ENCODE measurements at places on chromosomes 12 and 14. TPM values are rescaled to one million over a fixed set of nuclear protein-coding genes. Genes with fewer than 3 reads are reported as not detected.
A peak's percentile ranks its signal among the peaks of the same experiment; 100 is the strongest.

The NKX2-1 gene
- not detected for polyA plus RNA-seq

The MSRB3 gene
- 55.5 TPM for polyA plus RNA-seq

The FAIM2 gene
- polyA plus RNA-seq: 5.3 TPM

The ANKS1B gene
- 2.2 TPM for polyA plus RNA-seq

The ACVRL1 gene
- polyA plus RNA-seq: 61.3 TPM

The RPS6KA5 gene
- polyA plus RNA-seq: 8.9 TPM

The SYNDIG1L gene
- polyA plus RNA-seq: not detected

The GPRC5D gene
- not detected for polyA plus RNA-seq

The JAG2 gene
- polyA plus RNA-seq: 30.2 TPM

The KLHL33 gene
- polyA plus RNA-seq: 0.50 TPM

The TPPP2 gene
- polyA plus RNA-seq: 0.58 TPM

DNA sequence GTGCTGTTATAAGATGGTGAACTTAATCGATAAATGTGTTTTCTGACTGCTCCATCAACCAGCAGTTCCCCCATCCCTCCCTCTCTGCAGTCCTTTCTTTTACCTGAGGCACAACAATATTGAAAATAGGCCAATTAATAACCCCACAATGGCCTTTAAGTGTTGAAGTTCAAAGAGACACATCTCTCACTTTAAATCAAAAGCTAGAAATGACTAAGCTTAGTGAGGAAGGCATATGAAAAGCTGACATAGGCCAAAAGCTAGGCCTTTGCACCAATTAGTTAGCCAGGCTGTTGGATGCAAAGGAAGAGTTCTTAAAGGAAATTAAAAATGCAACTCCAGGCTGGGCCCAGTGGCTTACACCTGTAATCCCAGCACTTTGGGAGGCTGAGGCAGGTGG lies 43.7 kb downstream of the SAV1 start:
- DNase-seq: no peak

DNA sequence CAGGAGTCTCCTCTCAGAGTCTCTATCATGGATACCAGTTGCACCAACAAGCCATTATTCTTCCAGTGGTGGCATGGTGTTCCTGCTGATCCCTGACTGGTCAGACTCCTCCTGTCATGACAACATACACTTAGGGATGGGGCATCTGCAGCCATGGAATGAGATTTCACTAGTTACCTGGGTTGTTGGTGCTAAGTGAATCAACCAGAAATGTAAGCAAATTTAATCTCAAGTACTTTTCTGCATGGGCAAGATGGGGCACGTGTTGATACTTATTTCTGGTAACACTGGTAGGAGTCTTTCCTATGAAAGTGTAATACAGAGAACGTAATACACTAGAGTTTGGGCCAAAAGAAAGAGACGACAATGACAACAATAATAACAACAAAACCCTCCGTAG lies 211.5 kb upstream of the FOXN3 start:
- DNase-seq: no peak

GRCh38 chr12:84507956-84508850 lies 404.4 kb downstream of the SLC6A15 start:
- DNase-seq: peak; percentile 58

GRCh38 chr12:131497966-131498365 lies 212.9 kb upstream of the SFSWAP start:
- no peak for DNase-seq

GRCh38 chr14:60087668-60088067 lies 4.1 kb upstream of the PCNX4 start:
- DNase-seq: no peak

GRCh38 chr14:23561873-23562821 lies 5.4 kb downstream of the AP1G2 start:
- no peak for DNase-seq

DNA sequence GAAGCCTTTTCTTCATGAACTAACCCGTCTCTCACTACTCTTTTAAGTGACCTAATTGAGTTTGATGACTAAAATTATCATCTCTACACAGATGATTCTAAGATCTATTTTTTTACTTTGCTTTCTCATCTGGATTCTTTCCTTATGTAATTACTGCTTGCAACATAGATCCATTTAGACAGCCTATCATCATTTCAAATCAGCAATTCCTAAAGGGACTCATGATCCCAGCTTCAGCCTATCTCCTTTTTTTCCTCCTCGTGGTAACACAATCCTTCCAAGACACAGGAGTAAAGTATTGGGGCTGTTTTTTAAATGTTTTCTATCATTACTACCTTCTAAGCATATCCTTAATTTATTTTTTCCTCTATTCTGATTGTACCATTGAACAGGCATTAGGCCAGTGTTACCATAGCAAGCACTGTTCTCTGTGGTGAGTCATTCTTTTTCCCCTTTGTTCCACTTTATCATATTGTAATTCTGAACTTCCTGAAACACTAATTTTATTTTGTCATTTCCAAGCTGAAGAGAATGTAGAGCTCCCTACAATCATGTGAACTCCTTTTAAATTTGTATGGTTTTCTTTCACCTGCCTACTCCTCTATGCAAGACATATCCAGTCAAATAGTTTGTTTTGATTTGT lies 190.4 kb upstream of the FAR2 start:
- peak; percentile 39 for DNase-seq

GRCh38 chr14:88210426-88210825 lies 112.6 kb downstream of the KCNK10 start:
- DNase-seq: peak; percentile 13

DNA sequence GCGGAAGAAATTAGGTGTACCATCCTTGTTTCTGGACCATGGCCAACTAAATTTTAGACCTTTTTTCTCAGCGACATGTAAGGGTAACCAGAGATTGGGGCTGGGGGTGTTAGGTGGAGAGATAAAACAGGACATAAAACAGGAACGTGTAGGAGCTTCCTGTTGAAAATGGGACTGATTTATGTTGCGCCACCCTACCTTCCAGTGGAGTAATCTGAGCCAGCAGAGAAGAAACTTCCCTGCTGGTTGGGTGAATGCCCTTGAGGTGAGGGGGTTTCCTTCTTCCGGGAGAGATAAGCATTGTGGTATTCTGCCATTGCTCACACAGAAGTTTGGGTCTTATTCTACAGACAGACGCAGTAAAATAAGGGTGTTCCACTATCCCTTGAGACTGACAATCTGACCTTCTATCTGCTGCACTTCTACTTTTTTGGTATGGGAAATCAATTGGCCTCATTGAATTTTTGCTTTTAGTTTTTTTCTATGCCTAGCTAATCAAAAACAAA lies 417.6 kb downstream of the PCNX1 start:
- DNase-seq: no peak

- DNase-seq: no peak
These were observed 186.9 kb upstream of the CAND1 start for GRCh38 chr12:67082221-67082620.

GRCh38 chr14:68786491-68787091 lies 6.3 kb downstream of the ZFP36L1 start:
- DNase-seq: no peak

DNA sequence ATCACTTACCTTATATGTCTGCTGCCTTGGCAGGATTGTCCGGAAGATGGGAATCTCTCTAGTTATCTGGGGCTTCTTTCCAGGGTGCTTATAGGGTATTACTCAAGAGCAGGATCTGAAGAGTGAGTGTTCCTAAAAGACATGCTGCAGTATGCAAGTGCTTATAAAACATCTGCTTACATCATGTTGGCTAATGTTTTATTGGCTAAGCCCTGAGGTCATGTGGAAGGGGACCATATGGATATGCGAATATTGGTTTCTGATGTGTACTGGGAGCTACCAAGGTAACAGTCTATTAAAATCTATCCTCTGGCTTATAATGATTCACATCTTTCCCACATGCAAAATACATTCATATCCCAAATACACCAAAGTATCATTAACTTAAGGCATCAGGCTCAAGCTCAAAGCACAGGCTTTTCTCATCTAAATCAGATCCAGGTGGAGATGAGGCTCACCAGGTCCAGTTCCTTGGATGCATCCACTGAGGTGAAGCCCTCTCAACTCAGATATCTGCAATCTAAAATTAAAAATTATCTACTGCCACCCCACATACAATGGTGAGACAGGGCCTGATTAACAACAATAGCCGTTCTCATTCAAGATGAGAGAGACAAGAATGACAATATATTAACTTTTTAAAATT lies 29.8 kb downstream of the LRRIQ1 start:
- DNase-seq: no peak

DNA sequence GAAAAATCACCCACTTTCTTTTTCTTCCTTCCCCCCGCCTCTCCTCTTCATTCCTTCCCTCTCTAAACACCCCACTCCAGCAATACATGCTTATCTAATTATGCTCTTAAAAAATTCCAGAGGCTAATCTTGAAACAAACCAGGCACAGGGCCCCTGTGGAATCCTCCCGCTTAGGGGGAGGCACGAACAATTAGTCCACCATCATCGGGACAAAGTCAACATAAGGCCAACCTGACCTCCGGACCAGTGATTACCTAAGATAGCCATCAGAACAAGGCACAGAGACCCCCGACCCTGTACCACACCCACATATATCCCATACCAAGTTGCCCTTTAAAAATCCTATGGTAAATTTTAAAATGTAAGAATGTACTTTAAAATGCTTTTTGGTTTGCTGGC lies 47.1 kb downstream of the KIF21A start:
- no peak for DNase-seq

DNA sequence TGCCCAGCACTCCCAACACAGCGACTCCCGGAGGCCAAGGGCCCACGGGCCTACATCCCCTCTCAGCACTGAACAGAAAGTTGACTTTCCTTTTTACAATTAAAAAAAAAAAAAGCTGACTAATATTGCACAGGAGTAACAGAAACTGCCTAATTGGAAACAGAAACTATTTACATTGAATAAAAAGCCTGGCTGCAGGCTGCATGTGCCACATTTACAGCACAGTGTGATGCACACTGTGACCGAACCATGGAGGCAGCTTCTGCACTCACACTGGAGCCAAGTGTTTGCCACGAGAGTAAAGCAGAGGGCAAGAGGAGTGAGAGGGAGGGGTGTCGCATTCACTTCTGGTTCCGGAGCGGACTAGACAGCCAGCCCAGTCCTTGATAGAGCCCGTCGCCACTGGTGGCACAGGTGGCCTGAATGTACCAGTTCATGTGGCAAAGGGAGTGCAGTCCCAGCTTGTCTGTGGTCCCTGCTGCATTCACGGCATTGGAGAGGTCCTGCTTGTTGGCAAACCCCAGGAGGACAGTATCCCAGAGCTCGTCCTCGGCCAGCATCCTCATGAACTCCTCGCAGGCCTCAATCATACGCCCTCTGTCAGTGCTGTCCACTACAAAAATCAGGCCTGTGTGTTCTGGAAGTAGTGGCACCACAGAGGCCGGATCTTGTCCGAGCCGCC lies 59.2 kb downstream of the SPPL3 start:
- DNase-seq: no peak

DNA sequence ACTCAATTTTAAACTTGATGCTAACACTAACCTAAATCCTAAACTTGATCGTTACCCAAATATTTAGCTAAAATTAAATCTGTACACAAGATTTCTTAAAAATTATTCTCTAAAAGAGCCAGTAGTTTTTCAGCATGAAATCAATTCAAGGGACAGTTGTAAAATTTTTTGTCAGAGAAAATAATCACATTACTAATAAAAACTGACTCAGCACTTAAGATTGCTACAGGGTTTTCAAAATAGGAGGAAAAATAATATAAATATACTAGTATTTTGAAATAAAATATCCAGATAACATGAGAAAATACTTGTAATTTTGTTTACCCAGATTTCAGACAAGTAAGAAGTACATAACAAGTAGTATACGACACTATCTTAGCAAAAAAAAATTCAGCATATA lies 1268.1 kb upstream of the USP15 start:
- DNase-seq: no peak

DNA sequence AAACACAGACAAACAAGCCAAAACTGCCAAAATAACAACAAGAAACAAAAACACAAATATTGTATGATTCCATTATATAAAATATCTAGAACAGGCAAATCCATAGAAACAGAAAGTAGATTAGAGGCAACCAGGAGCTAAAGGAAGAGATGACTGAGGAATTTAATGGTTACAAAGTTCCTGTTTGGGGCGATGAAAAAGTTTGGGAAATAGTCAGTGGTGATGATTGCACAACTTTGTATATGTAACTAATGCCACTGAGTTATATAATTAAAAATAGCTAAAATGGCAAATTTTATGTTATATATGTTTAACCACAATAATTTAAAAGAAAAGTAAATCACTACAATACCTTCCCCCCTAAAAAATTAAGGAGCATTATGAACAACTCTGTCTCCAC lies 24.5 kb downstream of the GNPTAB start:
- DNase-seq: no peak

- DNase-seq: peak; percentile 51
These were observed 25.5 kb downstream of the CEP83 start for GRCh38 chr12:94434171-94434570.

GRCh38 chr14:63940387-63940786 lies 87.6 kb downstream of the SYNE2 start:
- no peak for DNase-seq

GRCh38 chr12:15116086-15116485 lies 105.1 kb downstream of the RERG start:
- peak; percentile 33 for DNase-seq

GRCh38 chr12:12023456-12023855 lies 47.3 kb upstream of the BCL2L14 start:
- DNase-seq: no peak

GRCh38 chr12:102769323-102769916 lies 147.6 kb downstream of the PAH start:
- DNase-seq: no peak
